ENCODE measurements at places on chromosomes 2 and 18.

DNA sequence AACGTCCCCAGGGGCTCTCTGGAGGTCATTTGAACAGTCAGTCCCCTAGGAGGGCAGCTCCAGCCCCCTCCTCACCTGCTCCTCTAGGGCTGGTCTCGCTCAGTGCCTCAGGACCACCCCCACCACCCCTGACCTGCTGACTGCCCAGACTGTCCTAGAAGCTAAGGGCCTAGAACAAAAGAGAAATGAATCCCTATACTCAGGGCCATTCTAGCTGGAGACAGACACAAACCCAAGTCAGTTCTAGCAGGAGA, 83.0 kb downstream of the HS1BP3 start:
- no peak for DNase-seq

DNA sequence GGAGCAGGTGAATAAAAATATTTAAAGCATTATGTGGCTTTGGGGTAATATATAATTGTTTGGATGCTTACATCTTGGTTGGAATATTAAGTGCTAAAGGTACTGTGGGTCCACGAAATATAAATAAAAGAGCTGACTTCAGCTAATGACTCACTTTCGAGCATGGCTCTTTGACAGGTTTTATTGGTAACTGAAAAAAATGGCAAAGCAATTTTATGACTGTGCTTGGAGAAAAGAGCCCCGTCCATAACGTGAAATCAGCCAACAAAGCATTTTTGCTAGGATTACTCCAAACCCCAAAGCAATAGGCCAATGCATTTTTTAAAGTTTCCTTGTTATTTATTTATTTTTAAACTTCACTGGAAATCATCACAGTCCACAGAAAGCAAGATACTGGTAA, 397.2 kb upstream of the CDH19 start:
- DNase-seq: no peak

DNA sequence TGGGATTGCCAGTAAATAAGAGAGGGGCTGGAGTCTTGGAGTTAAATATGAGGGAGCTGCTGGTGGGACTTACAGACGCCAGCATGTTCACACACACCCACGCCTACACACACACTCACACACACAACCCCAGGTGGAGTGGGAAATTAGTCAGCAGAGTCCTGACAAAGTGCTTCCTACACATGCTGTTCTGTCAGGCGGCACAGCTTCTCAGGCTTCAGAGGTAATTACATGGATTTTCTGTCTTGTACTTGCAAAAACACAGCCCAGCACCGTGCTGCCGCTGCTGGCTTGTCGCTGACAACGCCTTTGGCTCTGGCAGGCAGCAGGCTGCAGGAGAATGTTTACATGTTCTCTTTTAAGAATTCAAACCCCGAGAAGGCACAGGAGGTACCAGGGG, 1186.3 kb upstream of the CELF4 start:
- DNase-seq: no peak

DNA sequence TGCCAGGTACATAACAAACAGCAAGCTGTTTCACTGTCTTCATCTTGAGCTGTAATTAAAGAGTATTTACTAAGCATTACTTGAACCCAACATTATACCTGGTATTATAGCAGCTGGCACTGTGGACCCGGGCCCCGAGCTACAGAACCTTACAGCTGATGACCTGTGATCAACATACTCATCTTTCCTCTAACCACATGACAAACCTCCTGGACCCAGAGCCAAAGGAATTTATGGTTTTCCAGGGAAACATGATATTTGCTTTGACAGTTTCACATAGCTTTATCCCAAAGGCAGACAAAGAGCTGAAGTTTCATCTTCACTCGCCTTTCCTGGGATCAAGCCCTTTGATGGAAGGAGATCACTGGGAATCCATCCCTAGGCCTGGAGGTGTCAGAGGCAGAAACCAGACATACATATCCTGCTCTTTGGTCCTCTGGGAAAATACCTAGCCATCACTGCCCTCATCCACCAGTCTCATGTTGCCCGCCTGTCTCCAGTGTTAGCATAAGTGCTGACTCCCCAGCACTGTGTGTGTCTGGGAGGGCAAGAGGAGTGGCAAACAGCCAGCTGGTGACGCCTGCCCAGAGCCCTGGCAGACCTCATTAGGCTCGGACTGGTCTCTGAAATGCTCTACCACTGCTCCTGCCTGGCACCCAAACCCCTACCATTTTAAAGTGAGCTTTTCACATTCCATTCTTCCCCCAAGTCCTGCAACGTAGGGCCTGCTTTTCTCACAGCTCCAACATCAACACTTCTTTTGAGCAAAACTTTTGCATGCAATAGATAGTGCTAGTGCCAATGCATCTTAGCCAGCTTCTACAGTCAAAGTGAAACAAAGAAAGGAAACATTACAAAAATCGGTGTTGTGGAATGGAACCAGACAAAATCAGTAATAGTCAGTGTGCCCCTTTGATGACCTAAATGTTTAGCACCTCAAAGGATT, 138.8 kb upstream of the CTAGE1 start:
- DNase-seq: no peak

DNA sequence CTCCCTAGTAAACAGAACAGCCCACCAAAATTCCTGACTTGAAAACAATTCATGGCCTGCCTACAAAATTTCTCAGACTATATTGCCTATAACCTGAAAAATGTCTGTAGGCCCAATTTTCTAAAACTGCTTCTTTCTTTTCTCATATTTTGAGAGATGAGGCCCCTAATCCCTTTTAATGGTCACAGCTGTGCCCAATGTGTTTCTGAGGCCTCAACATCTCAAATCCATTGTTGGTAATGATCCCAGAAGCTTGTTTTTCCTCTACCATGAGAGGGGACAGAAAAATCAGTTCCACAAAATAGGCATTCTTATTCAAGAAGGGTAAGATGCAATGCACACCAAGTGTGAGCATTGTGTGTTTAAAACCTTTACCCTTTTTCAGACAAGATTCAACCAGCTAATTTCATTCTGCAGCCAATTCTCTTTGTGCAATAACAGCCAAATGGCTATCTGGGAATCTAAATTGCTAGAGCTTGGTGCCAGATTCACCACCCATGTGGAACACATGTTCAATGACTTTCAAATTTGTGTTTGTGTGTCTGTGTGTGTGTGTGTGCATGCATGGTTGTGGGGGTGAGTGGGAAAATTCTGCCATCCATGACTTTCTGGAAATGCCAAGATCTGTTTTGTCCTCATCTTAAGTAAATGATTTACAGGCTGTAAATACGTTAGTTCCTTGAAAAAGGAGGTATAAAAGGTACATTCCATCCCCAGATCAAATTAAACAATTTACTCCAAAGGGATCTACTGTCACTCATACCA, 319.5 kb downstream of the TNS1 start:
- no peak for DNase-seq

GRCh38 chr2:62202019-62202722, 6.3 kb downstream of the B3GNT2 start:
- DNase-seq: no peak

DNA sequence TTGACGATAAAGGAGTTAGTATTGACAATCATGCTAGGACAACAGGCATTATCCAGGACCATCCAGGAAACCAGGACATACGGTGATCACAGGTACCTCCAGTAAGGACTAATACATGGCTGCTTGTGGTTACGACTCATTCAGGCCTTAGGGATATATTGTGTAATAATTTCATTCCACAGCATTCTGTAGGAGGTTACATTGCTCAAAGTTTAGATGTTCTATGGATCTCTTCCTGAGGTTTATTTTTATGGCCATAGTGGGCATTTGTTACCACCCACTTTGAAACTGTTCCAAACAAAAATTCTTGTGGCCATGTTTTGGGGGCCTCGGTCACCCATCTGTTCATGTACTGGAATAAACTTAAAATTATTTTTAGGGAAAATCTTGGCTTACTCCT, 431.6 kb downstream of the METTL4 start:
- no peak for DNase-seq

Data from stimulated activated naive B cell treated with anti-CD40 and anti-IgM and Interleukin-4, amounts not matched to agents 10 μg/mL and 1 μg/mL and 100 μg/mL, for 72 hours (primary cell).